Amygdala (tissue), 56 donors: ENCODE measurements at places on chromosomes 7 and 10.

DNA sequence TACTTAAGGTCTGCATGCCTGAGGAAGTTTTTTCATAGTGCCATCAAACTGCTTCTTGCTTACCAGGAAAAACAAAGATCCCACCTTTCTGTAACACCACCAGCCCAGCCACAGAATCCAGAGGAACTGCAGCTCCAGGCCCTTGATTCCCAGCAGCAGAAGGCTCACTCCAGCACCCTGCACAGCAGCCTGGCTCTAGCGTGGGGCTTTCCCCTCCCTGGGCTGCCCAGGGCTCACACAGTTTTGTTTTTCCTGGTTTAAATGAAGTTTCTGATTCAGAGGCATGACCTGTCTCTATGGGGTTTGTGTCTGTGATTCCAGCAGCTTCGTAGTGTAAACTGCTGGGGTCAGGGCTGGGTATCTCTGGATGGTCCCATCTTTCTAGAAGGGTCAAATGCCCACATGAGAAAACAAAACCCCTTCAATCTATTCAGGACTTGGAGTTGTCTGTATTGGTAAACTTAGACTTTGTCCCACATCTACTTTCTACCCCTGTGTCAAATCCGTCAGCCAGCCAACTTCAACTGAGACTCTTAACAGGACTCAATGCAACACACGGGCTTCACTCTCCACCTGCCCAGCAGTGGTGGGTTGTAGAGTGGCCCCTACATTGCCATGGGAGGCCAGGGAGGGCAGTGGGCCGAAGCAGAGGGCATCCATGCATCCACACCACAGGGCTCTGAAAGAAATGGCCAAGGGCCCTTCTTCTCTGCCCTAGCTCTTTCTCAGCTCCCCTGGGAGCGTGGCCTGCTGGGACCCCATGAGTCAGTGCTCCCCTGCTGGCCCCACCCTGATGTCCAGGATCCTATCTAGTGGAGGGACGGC, 73.6 kb downstream of the ATXN7L1 start:
- no peak for DNase-seq

DNA sequence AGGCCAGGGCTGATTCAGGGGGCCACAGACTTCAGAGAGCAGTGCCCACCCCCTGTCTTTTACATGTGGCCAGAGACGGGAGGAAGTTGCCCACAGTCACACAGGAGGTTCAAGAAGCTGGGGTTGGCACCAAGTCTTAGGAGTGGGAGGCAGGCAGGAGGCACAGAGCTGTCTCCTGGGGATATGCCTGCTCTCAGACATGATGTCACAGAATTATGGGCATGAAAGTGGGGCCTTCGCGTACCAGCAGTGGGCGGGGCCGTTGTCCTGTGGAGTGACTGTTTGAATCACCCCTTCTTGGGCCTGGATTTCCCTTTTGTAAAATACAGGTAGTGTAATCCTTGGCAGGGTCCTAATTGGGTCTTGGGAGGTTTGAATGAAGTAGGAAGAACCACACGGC, 81.2 kb upstream of the PPIF start:
- no peak for DNase-seq

DNA sequence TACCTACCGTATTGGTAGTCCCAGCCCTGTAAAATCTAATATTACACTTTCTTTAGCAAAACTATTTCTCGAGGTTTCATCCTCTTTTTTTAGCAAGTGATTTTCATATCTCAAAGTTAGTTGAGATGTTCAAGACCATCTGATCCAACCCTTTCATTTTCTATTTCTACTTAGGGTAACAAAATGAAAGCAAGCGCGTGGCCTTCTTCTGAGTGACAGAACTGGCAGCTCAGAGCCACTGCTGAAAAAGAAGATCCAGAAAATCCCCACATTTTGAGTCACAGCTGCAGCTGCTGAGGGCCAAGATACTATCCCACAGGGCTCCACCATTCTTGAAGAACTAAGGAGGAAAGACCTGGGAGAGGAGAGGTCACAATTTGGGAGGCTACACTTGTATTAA, 24.8 kb upstream of the ZNF800 start:
- DNase-seq = no peak

DNA sequence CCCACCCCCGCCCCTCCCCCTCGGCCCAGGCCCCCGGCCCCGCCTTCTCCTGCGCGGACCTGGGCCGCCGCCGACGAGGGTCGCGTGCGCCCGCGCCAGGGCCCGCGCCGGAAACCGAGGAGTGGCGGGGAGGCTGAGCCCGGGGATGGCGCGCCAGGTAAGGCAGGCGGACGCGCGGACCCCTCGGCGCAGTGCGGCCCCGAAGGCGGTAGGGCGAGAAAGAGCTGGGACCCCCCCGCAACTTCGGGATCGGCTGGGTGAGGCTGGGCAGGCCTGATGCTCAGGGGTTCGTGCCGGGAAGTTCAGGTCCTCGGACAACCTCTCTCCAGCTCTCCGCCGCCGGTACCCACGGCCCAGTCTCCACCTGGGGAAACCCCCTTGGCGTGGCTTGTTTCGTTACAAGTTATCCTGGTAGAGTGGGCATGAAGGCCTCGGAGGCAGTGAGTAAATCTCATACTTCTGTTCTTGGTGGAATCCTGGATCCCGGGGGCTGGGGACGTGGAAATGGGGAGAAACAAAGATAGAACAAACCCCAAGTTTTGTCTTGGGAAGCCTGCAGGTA, 58.4 kb downstream of the ZNF467 start:
- DNase-seq = no peak

- DNase-seq = no peak
These were observed 798.3 kb downstream of the NXPH1 start for GRCh38 chr7:9231630-9232121.

DNA sequence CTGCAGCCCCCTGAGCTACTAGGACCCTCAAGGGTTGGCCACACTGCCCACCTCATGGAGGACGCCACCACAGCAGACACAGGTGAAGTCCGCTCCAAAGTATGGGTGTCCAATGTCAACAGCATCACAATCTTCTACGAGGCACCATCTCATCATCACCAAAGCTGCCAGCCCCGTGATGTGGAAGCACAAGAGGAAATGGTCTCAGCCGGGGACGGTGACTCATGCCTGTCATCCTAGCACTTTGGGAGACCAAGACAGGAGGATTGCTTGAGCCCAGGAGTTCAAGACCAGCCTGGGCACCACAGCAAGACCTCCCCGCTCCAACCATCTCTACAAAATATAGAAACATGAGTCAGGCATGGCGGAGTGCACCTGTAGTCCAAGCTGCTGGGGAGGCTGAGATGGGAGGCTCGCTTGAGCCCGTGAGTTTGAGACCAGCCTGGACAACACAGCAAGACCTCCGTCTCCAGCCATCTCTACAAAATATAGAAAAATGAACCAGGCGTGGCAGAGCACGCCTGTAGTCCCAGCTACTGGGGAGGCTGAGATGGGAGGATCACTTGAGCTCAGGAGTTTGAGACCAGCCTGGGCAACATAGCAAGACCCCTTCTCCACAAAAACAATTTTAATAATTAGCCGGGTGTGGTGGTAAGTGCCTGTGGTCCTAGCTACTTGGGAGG, 48.8 kb upstream of the MYL10 start:
- DNase-seq = no peak

GRCh38 chr10:118106426-118106825, 59.7 kb upstream of the RAB11FIP2 start:
- no peak for DNase-seq

DNA sequence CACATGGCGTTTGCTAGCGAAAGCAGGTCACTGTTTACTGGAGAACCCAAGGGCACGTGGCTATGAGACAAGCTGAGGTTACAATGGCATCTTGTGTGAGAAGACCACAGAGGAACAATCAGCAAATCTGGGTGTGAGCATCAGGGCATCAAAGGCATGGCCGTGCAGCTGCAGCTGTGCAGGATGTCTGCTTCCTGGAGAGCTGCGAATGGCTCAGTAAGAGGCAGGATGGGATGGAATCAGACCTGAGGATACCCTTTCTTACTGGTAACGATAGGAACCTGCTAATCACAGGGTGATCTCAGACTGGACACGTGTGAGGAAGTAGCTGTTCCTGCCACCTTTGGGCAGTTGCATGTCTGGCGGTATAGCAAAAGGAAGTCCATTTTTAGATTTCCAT, 119.5 kb downstream of the RNF216 start:
- DNase-seq = peak; percentile 61

DNA sequence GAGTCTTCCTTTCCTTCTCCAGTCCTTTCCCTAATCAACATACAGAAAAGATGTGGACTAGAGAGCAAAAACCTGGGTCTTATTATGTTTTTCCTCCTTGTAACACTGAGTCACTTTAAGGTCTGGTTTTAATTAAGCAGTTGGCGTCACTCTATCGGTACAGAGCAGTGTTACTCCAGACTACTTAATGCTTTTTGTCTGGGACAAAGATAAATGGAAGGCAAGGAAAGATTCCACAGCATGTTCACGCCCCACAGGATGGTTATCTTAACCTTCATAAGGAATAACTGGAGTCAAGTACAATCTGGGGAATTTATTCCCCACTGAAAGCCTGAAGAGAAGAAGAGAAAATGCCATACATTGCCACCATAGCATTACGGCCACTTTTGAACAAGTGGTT, 145.7 kb downstream of the ELAPOR2 start:
- DNase-seq = no peak

DNA sequence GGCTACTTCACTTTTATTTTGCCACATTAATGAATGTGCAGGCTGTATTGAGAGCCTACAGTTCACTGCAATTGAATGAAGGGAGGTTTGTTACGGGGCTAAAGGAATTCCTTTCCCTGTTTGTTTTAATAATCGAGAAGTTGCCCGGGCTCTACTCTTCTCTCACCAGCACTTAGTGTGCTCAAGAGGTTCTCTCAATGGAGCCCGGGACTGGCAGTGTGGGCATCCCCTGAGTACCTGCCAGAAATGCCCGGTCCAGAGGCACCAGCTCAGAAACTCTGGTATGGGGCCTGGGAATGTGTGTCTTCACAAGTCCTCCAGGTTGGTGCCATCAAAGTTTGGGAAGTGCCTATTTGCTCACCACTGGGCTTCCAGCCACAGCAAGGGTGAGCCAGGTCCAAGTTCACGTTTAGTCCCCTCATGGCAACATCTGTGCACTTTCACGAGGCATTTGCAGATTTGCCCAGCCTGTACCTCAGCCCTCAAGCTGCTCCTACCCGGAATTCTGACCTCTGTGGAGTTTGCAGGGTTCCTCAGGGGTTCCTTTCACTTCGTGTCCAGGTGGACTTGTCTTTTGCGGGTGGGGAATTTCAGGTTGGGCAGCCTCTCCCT, 622.4 kb downstream of the SDK1 start:
- DNase-seq = no peak

DNA sequence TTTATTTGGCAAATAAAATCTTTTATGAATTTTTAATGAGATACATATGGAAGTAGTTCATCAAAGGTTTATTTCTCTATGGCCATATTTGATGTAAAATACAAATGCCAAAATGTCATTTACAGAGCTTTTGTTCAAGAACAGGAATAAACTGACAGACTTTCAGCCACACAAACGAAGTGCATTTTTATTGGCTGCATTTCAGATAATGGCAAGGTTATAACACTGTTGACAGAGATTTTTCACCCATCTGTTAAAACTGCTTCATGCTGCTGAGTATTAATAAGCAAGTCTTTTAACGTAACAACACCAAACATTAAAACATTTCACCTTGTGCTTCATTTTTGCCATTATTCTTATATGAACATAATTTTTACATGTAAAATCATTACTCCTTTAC, 254.4 kb downstream of the ANKRD7 start:
- no peak for DNase-seq

- no peak for DNase-seq
These were observed 12.4 kb upstream of the MTERF1 start for GRCh38 chr7:91892821-91893340.

- DNase-seq = no peak
These were observed 239.2 kb downstream of the CELF2 start for GRCh38 chr10:11256896-11257295.

DNA sequence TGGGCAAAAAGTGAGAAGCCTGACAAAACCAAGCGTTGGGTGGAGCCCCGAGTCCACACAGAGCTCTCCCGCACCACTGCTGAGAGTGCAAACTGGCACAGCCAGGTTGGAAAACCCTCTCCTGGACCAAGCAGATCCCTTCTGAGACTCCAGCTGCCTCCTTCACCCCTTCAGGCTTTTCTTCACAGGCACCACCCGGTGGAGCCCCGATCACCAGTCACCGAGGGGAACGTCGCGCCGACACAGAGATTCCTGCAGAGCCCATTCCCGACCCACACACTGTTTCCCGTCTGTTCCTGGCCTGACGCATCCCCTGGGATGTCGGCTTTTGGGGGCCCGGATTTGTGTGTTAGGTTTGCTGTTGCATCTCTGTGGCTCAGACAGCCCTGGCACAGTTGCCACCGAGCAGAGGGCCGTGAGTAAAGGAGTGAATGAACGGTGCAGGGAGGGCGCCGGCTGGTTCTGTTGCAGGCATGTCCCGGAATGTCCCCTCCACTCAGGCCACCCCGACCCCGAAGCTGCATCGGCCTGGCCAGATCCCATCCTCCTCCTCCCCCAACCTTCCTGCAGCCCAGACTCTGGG, 51.0 kb upstream of the INPP5A start:
- DNase-seq = no peak

GRCh38 chr10:88408096-88408495, 175.0 kb downstream of the RNLS start:
- DNase-seq = no peak

DNA sequence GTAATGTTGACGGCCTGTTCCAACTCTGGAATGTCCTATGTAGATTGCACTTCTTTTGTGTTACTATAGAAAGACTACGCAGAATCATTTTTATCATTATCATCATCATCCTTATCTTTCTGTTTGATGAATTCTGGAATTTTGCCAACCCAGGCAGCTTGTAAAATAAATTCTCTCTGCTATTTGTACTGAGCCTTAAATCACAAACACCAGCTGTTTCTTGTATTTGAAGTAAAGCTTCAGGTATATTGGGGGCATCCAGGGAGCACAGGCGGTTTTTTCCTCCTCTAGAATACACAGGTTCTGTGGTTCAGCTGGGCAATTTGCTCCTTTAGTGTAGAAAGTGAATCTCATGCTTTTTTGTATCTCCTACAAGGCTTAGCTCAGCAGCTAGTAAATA, 14.9 kb upstream of the CPA5 start:
- no peak for DNase-seq

- DNase-seq = no peak
These were observed 139.5 kb downstream of the SEMA3E start for GRCh38 chr7:83509255-83510021.

- DNase-seq = no peak
These were observed 645.7 kb upstream of the DPP6 start for GRCh38 chr7:153406486-153406872.

DNA sequence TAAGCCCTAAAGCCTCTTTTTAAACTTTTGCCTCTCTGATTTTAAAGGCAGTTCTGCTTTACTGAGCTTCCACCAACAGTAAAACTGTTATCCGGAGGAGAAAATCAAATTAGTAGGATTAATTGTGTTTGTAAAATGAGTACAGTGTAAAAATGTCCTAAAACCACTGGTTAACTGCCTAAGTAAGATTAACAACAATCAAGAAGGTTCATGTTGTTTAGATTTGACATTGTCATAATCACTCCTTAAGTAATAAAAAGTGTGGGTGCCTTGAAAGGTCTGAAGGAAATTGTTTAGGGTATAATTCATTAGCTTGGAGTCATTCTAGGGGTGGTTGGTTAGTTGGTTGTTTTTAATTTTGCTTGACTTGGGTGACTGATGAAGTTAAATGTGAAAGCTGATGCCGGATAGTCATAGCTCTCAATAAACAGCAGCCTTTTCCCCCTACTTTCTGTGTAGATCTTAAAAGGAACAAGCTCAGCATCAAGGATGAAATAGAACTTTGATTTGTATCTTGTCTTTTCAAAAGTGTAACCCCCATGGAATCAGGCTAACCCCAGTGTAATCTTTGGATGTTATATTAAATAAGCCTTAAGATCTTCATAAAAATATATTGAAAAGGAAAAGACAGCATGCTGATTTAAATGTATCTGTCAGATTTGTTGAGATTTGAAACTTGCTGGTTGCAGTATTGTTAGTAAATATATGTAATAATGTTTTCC, 148.3 kb downstream of the ARID5B start:
- no peak for DNase-seq
